Stimulated activated CD4-positive, alpha-beta T cell treated with anti-CD3 and anti-CD28 coated beads, Interleukin-2, amount 100 ng/mL, for 4 hours (primary cell): ENCODE measurements at places on chromosomes 7 and 10.

DNA sequence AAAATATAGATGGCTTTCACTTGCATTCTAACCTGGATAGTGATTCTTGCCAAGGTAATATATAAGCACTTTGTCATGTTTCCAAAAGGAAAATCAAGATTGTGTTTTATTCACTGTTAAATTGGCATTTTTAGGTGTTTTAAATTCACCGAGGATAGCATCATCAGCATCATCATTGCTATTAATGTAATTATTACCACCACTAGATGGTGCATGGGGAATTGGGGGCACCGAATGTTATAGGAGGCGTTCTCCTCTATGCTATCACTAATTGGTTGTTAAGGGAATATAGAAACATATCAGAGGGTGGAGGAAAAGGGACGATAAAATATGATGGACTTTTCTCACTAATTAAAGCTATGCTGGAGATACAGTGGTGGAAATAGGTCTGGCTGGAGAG, 95.5 kb downstream of the CELF2 start:
- DNase-seq: peak; percentile 34

DNA sequence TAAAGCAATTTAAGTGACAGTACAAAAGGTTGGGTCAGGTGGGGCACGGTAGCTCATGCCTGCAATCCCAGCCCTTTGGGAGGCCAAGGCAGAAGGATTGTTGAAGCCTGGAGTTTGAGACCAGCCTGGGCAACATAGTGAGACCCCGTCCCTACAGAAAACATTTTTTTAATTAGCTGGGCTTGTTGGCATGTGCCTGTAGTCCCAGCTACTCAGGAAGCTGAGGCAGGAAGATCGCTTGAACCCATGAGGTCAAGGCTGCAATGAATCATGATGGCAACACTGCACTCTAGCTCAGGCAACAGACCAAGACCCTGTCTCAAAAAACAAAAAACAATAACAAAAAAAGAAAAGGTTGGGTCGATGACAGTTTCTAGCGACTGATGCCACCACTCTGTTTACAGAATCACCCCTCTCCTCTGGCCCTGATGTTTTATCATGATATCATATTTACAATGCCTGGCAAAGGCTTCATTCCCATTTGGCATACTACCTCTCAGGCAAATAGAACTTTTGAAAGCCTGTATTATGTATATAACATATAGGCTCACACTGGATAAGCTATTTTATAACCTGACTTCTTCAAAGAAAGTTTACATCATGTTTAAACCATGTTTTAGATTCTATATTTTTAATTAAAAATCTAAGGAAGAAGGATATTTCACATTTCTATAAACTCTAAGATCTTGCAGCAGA, 558 bp upstream of the ABCC2 start:
- DNase-seq: no peak

DNA sequence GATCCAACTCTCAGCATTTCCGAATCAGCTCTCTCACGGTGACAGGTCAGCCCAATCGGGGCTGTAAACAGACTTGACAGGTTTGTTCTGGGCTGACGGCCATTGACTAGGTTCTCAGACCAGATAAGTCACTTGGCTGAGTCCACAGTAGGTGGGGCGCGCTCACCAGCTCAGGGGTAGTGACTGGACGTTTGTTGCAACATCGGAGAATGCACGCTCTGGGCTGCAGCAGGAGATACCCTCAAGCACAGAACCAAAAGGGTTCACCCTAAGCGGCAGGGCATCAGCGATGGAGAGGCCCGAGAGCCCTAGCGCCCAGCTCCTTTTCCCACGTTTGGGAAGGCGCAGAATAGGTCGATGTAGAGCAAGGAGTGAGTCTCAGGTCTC, 1.8 kb downstream of the KLLN start:
- DNase-seq: no peak

- DNase-seq: no peak
These were observed 18.2 kb upstream of the ANKRD1 start for GRCh38 chr10:90939116-90939515.

DNA sequence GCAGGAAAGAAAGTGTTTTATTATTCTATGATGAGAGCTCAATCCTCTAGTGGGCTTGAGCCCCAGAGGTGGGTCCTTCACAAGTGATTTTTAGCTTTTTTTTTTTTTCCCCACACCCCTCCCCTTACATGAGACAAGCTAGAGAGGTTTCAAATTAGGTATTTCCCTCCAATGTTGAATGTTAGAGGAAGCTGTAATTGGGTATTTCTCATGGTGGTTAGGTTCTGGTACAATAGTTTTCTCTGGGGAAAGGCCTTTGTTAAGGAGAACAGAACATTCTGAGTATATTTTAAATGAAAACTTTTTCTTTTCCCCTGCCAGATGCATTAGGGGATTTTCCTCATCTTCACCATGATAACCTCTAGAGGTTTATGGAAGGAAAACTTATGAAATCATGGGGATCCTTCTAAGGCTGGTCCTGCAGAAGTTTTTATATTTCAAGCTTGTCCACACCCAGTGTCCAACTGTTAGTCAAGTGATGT, 1039.7 kb downstream of the NRG3 start:
- no peak for DNase-seq

DNA sequence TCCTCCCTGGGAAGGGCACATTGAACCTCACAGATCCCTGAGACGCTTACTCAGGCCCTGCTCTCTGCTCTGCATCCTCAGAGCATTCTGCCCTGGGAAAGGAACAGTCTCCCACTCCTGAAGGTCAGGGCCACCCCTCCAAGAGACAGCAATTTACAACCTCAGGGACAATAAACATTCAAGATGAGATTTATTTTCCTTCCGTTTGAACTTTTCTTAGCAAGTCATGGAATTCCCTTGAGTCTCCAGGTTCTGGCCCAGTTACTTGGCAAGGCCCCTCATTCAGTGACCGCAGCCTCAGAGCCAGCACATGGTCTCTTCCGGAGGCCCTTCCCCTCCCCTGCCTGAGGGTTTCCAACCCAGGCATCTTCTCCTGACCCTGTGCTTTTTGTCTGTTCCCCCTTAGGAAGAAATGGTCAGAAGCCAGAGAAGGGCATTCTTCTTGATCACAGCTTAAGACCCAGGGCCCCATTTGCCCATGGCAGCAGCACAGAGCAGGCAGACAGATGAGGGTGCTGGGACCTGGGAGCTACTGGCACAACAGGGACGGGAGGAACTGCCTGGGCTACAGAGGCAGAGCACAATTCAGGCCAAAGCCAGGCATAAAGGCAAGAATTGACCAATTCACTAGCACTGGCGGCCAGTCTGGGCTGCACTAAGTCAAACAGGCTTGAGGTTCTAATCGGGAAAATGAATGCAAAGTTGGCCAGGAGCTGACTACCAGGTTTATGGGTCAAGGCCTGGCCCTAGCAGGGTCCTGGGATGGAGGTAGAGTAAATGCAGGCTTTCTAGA, 56.7 kb downstream of the VSTM4 start:
- DNase-seq: no peak

DNA sequence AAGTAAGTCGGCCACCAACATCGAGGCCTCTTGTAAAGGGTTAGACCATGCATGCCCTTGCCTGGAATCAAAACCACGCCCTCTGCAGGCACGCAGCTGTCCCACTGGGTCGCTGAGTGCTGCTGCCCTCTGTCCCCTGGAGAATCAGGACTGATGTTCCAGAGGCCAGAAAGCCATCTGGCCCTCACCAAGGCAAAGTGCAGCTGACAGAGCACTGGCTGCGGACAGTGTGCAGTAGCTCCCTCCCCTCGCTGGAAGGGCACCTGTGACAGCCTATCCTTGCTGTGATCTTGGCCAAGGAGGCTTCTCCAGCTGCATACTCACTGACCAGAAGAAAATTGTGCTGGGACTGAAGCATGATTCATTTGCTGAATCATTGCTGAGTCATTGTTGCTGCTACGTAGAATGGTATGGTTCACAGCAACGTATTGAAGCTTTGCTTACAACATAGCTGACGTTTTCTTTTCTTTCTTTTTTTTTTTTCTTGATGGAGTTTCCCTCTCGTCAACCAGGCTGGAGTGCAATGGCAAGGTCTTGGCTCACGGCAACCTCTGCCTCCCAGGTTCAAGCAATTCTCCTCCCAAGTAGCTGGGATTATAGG, 30.4 kb downstream of the DDC start:
- DNase-seq: no peak

GRCh38 chr10:124558339-124559321, 97.0 kb downstream of the LHPP start:
- DNase-seq: no peak

DNA sequence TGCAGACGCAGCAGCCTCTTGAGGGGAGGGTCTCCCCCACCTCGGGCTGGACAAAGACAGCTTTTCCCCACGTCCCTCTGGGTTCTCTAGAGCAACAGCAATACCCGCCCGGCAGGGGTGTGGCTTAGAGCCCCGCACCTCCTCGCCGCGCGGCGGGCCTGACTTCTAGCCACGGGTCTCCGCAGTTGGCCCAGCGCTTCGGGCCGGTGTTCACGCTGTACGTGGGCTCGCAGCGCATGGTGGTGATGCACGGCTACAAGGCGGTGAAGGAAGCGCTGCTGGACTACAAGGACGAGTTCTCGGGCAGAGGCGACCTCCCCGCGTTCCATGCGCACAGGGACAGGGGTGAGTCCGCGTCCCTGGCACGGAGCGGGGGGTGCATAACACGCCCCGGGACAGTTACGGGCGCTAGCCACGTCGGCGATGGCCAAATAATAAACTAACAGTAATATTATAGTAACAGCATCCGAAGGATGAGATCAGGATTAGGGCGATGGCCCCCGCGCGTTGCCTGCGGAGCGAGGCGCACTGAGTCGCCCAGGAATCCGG, 1.2 kb downstream of the CYP2E1 start:
- no peak for DNase-seq

DNA sequence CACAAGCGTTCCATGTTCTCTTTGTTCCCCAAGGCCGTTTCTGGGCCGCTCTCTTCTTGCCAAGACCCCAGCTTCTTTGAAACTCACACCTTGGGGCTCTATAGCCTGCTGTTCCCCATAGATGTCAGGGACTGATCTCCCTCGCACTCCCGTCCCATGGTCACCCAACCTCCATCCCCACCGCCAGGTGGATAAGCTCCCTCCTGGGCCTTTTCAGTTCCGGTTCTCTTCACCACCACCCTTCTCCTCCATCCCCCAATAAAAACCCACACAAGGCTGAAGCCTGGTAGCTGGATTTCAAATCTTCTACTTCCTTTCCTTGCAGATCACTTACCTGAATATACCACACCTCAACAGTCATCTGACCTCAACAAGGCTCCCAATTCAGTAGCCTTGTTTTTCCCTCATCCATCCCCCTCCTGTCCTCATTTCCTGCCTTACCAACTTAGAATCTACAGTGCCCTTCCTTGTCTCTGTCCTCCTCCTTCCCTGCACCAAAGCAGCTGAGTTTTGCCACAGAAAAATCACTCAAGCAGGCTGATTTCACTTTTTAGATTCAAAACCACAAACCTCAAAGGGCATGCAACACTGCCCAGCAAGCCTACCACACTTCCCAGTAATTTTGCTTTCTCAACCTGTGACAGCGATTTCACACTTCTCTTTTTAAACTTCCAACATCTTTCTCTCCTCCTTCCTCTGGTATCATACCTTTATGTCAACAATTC, 7.7 kb downstream of the SLC37A3 start:
- no peak for DNase-seq

- DNase-seq: no peak
These were observed 80.7 kb downstream of the HIPK2 start for GRCh38 chr7:139697056-139697455.

- DNase-seq: no peak
These were observed 1.1 kb downstream of the FKBP9 start for GRCh38 chr7:32958046-32959025.

DNA sequence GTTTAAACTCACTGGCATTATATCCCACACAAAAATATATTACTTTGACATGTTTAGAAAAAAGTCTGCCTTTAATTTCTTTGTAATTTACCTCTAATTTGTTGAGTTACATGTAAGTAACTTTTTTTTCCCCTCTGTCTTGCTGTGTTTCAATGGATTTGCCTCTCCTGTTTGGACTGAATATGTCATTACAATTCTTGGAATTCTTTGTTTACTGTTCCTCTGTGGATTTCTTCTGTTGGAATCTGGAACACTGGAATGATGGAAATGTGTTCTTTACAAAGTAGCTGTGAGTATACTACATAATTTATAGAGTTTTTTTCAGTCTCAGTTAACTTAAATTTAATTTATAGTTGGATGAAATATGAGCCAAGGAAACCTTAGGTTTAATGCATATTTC, 30.4 kb downstream of the SEPTIN7 start:
- no peak for DNase-seq

GRCh38 chr7:111029574-111030251, 61.2 kb upstream of the LRRN3 start:
- peak; percentile 46 for DNase-seq

- DNase-seq: no peak
These were observed 134.3 kb downstream of the CUX1 start for GRCh38 chr7:101951757-101952156.

DNA sequence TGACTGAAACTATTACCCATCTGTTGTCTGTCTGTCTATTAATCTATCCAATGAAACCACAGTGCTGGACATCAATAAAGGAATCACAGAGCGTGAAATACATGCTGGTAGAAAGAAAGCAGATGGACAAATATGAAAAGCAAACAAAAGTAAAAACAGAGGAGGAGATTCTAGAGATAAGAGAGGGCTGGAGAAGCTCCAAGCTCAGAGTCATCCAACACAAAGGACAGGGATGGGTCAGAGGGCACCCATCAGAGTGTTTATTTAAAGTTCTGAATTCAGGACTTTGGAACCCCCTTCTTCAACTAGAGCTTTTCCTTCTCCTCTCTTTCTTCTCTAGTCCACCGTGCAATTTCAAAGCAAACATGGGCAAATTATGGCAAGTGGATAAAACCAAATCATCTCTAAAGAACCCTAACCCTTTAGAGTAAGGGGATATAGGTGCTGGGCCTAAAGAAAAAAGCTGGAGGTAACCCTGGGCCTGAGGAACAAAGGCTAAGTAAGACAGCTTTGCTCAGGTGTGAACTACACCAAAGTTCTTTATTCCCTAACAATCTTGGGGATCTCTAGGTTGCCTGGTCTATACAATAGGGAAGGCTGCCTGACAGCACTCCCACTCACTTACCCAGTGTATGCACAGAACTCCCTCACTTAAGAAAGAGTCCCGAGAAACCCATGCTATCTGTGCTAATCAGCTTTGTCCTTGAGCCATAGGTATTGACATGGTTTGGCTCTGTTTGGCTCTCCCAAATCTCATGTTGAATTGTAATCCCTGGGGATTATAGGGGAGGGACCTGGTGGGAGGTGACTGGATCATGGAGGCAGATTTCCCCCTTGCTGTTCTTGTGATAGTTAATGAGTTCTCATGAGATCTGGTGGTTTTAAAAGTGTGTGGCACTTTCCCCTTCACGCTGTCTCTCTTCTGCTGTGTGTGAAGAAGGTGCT, 97.0 kb downstream of the BAMBI start:
- no peak for DNase-seq

DNA sequence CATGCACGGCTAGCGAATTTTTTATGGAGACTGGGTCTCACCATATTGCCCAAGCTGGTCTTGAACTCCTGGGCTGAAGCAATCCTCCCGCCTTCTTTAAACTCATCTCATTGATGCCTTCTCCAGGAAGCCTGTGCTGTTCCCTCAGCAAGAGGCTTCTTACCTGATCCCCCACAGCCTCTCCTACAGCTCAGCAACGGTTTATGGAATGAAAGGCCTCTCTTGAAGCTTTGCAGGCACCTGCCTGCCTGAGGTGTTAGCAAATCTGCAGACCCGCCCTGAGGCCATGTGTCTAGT, 468 bp upstream of the TRIM56 start:
- DNase-seq: no peak

- no peak for DNase-seq
These were observed 60.5 kb downstream of the SH2D4B start for GRCh38 chr10:80598084-80598798.

- DNase-seq: no peak
These were observed 429.7 kb downstream of the ARL4A start for GRCh38 chr7:13117103-13117502.
